T-helper 1 cell (primary cell): ENCODE measurements at places on chromosomes 11 and 22.

- no peak for DNase-seq
Measured at GRCh38 chr11:34754171-34754823, 133.4 kb downstream of the EHF start.

- no peak for DNase-seq
Measured at GRCh38 chr11:12735262-12735661, 61.0 kb downstream of the TEAD1 start.

- DNase-seq, result no peak
Measured at GRCh38 chr22:17882727-17883126, 108.5 kb upstream of the BID start.

GRCh38 chr22:26606611-26607010 lies 11.2 kb downstream of the CRYBB1 start:
- DNase-seq, result no peak

GRCh38 chr22:44691796-44692661 lies 10.0 kb upstream of the PRR5 start:
- DNase-seq, result no peak
